GM23338 (cell line): ENCODE measurements at places on chromosomes 11 and 22.

DNA sequence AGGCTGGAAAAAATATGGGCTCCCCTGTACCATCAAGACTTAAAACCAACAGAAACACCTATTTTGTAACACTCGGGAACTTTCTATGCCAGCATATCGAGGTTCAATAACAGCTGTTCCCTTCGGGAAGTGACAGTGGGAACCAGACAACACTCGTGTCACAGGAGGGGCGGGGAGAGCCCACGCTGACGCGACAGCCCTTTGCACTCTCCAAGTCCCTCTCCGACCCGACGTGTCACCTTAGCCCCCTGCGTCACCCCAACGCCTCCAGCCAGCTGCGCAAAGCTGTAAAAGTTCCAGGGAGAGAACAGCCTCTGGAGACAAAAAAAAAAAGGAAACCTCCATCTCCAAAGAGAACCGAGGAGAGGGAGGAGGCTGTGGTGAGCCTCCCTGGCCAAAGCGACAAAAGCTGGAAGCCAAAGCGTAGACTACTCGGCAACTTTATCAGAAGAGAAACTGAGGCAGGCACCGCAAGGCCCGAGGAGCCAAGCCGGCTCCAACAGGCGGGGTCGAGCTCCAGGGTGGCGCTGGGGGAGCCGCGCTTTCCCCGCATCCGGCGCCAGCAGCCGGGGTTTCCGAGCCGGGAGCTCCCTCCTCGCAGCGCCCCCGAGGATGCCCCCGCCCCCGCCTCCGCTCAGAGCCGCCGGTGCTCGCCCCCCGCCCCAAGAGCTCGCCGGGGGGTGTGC is 751 bp downstream of the ARFGAP3 start:
- DNase-seq, result peak; percentile 55

DNA sequence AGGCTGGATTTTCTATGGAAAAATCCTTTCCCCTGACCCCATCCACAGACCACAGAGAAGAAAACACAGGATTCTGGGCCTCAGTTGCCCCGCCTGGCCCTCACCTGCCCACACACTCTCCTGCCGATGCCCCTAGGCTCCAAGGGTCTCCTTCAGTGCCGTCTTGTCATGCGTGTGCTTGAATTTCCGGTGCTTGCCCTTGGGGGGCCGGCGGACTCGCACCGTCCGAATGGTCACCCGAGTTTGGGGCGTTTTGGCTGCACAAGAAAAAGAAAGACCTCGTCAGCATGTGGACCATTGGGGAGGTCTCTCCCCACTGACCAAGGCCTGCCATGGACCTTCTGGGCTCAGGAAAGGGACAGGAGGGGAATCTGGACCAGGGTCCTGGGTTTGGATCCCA is 19.2 kb downstream of the PDGFB start:
- no peak for DNase-seq

DNA sequence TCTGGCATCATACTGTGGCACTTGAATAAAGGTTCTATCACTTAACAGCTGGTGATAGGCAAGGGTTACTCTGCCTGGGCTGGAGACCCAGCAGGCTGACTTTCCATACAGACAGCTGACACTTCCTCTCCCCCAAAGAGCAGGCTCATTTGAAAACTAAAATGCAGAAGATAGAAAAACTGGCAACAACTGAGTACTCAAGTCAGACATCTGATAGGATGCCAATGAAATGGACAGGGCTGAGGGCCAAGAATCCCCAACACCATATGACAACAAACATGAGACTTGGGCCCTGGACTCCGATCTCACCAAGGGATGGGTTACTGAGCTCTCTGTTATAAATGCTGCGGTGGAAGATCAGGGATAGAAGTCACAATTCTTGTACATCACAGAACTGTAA is 237.2 kb downstream of the LRRC4C start:
- no peak for DNase-seq

DNA sequence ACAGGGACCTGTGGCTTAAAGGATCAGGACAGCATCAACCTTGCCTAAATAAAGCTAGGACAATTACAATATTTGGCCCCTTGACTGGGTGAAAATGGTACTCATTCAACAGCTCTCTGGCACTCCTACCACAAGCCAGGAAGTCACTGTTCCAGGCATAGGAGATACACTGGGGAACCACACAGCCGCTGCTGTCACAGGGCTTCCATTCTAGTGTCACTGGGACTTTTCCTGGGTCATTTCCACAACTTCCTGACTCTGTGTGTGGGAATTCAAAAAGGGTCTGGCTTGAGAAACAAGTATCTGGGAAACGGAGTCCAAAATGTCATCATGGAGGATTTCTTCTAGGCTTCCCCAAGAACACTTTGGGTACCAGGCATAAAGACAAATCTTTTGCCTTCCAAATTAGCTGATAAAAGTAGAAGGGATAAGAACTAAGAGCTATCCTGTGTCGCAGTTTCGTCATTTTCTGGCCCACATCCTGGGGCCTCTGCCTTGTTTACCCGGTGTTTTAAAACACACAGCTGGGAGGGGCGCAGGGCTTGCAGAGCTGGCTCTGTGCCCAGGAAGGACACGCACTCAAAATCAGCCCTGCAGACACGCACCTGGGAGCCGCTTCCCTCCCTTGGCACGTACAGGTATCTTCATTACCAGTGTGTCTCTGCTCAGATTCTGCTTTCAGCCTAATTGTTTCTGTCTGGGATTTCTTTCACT is 38.0 kb downstream of the TMEM45B start:
- peak; percentile 23 for DNase-seq

DNA sequence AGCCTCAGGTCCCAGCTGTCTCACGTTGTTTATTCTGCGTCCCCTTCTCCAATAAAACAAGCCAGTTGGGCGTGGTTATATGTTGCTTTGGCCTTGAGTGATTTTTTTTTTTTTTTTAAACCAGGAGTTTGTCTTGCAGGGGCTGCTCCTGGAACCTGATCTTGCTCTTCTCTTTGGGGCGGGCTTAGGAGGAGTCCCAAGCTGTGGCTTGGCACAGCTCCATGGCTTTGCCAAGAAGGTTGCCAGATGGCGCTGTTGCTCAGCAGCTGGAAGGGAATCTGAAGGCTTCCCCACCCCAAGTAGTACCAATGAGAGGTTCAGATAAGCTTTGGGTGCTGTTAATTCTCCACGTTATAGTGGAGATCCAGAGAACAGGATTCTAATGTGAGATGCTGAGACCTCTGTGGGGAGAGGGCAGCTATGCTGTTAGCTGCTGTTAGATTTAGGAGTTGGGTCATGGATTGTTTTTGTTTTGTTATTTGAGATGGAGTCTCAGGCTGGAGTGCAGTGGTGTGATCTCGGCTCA is 2.0 kb upstream of the FERMT3 start:
- DNase-seq, result peak; percentile 93

GRCh38 chr11:24286238-24286637 is 210.6 kb upstream of the LUZP2 start:
- DNase-seq, result no peak

DNA sequence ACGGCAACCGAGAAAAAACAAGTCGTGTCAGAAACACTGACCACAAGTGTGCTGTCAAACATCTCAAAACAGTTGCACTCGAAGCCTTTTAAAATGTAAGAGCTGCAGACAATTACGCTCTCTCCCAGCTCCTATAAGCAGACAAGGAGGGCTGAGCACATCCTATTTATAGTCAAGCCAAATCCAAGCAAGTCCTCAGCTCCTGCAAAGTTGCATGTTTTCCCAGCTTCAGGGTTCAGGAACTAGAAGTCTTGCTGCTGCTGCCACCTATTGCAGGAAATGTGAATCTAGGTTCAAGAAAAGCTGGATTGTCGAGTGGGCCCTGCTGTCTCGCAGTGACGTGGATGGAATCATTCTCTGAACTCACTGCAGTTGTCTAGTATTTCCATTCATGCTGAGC is 15.5 kb downstream of the EFCAB6 start:
- peak; percentile 69 for DNase-seq

GRCh38 chr11:15201586-15201985 is 86.9 kb downstream of the INSC start:
- DNase-seq, result no peak

DNA sequence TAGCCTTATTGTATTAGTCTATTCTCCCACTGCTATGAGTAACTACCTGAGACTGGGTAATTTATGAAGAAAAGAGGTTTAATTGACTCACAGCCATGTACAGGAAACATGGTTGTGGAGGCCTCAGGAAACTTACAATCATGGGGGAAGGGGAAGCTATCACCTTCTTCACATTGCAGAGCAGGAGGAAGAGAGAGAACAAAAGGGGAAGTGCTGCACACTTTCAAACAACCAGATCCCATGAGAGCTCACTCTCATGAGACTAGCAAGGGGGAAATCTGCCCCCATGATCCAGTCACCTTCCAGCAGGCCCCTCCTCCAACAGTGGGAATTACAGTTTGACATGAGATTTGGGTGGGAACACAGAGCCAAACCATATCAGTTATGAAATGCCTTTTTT is 179.4 kb downstream of the ARHGAP42 start:
- DNase-seq, result no peak

GRCh38 chr11:92384358-92384757 is 159.7 kb downstream of the FAT3 start:
- DNase-seq, result no peak

- DNase-seq, result no peak
These were observed 9.7 kb upstream of the OR52J3 start for GRCh38 chr11:5036669-5037068.

- no peak for DNase-seq
These were observed 53.4 kb downstream of the GRAMD1B start for GRCh38 chr11:123483466-123483865.

GRCh38 chr11:12377824-12378593 is 638 bp downstream of the PARVA start:
- peak; percentile 93 for DNase-seq

- DNase-seq, result no peak
These were observed 23.2 kb downstream of the FADS2 start for GRCh38 chr11:61851113-61851899.

DNA sequence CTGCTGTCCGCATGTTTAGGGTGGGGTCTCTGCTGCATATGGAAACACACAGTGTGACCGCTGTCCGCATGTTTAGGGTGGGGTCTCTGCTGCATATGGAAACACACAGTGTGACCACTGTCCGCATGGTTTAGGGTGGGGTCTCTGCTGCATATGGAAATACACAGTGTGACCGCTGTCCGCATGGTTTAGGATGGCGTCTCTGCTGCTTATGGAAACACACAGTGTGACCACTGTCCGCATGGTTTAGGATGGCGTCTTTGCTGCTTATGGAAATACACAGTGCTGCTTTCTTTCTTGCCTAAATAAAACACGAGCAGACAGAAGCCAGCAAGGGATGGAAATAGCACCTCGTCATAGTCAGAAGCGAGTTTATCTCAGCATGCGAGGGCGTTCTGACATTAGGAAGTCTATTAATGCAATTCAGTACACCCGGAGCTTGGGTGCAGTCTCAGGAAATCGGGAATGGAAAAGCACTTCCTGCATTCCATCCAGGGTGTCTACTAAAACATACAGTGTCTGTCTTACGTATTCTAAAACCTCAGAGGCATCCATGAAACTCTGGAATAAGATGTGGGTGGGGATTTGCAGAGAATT is 32.6 kb upstream of the TOLLIP start:
- no peak for DNase-seq

GRCh38 chr22:50118557-50119168 is 28.9 kb downstream of the MOV10L1 start:
- no peak for DNase-seq

DNA sequence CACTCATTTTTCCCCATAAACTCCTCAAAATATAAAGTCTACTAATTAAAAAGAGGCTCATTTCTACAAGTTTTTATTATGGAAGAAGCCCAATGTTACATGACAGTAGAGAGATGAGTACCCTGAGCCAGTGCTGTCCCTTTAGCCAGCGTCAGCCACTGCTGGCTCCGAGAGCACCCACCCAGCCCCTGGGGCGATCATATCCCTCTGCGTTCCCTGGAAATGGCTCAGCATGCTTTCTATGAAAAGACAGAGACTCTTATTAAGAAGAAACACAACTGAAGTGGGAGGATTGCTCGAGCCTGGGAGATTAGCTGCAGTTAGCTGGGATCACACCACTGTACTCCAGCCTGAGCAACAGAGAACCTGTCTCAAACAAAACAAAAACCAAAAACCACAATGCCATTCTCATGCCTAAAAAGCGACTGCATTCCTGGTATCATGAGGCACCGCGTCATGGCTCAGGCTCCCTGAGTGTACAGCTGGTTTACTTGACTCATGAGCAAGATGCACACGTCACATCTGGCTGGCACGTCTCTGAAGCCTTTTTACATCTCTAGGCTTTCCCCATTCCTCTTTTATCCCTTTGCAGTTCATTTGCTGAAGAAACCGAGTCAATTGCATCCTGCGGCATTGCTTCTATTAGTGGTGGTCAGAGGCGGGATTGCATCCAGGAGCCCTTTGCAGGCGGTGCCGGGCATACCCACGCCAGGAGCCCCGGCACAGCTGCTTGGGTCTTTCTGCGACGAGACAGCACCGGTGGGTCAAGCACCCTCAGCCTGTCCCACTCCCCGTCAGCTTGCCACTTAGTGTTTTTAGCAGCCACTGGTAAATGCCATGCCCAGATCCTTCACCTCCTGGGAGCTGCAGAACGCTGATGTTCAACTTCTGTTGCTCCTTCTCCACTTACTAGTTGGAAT is 119.9 kb downstream of the CTTN start:
- peak; percentile 50 for DNase-seq

- no peak for DNase-seq
These were observed 4.6 kb upstream of the PAMR1 start for GRCh38 chr11:35529971-35530495.

DNA sequence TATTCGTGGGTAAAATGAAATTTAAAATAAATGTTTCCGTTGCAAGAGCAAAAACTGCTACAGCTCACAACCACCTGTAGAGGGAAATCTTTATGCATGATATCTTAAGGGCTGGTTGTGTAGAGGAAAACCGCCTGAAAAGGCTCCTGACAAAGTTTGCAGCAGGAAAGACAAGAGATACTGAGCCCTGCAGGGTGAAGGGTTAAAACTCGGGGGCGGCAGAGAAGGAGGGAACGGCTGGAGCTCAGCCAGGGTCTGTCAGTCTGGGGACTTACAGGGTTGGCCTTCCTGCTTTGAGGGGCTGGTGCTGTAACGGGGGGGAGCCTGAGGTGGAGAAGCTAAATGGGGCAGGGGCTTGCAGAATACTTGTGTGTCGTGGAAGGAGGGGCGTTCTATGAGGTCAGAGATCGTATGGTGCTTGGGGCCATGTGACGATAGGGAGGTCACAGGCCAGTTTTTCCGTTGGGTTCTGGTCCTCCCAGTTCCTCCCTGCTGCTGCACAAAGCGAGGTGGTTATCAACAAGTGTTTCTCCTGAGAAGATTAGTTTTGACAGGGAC is 122.9 kb upstream of the HSD17B12 start:
- peak; percentile 67 for DNase-seq

GRCh38 chr22:27135031-27135981 is 477.9 kb downstream of the MIAT start:
- DNase-seq, result no peak

- DNase-seq, result peak; percentile 21
These were observed 78.4 kb downstream of the CADM1 start for GRCh38 chr11:115425816-115426215.

- no peak for DNase-seq
These were observed 73.7 kb upstream of the OR4B1 start for GRCh38 chr11:48142889-48143288.

GRCh38 chr22:24706054-24706453 is 68.5 kb downstream of the PIWIL3 start:
- DNase-seq, result peak; percentile 81

DNA sequence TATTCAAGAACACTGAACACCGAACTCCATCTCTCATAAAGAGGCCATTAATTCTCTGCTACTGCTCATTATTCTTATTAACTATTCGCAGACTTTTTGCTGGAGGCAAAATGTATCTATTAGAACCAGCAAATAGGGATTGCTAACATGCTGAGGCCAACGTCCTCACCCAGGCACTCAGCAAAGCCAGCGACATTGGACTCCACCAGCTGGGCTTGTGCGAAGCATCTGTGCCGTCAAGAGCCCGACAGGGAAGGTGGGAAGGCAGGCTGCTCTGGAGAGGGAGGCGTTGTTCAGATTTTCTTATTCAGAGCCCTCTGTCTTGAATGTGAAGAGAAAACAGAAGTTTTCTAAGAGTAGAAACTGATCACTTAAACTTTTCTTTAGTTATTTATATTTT is 615.6 kb upstream of the KIRREL3 start:
- no peak for DNase-seq
